AG09309 (cell line): ENCODE measurements at places on chromosomes 1 and 21.

GRCh38 chr1:117653732-117654492, 48.1 kb downstream of the TENT5C start:
- DNase-seq: no peak

- no peak for DNase-seq
Observed at GRCh38 chr1:162823771-162824525, 33.4 kb downstream of the HSD17B7 start.

GRCh38 chr1:117367046-117368025, at the start of gene MAN1A2:
Gene MAN1A2, plus strand, starts transcription at chr1:117367449. Its CDS starts 735 bp downstream, at chr1:117368184.
- no peak for DNase-seq

DNA sequence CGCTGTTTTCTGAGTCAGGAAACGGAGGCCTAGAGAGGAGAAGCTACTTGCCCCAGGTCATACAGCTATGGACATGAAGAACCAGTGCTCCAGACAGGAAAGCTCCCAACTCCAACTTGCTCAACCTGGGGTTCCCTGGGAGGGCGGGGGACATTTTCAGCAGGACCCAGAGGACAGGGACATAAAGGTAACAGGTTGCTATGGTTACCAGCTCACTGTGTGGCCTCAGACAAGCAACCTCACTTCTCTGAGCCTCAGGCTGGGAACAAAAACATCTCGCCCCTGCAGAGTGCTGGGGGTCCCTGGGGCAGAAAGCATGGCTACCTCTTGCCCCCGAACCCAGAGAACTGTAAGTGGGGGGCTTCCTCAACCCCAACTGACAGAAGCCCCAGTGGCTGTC, 16.1 kb downstream of the FBXO2 start:
- DNase-seq: no peak

DNA sequence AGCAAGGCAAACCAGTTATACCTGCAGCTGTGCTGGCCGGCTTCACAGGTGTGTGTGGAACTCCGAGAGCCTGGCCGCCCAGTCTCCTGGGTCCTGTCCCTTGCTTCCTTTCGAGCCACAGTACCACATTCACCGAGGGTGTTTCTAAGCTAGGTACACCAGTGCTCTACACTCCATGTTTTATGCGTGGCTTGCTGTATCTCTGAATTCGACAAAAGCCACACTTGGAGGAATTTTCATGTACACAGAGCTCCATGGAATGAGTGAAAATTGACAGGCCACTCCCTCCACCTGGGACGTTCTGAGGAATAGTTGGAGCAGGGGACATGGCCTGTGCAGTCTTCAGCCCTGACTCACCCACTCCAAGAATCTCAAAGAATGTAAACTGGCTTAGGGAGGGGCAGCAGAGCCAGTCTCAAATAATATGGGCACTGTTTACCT, 14.0 kb downstream of the ETS2 start:
- no peak for DNase-seq

DNA sequence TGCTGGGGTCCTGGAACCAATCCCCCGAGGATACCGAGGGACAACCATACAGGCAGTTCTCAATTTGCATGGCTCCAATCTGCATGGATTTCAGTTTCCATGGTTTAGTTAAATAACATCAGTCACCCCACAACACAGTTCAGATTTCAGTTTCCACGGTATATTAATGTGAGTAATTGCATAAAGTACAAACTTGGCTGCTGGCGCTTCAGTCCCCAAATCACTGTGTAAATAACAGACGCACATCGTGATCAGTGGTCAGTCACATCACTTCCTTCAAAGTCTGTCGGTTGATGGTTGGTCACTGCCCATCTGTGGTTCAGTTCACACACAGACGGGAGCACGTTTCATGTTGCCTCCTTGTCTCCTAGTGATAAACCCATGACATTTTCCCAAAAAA, 66.4 kb upstream of the LPGAT1 start:
- no peak for DNase-seq
